ENCODE measurements at places on chromosomes 12 and 14.
A peak's percentile ranks its signal among the peaks of the same experiment; 100 is the strongest.

DNA sequence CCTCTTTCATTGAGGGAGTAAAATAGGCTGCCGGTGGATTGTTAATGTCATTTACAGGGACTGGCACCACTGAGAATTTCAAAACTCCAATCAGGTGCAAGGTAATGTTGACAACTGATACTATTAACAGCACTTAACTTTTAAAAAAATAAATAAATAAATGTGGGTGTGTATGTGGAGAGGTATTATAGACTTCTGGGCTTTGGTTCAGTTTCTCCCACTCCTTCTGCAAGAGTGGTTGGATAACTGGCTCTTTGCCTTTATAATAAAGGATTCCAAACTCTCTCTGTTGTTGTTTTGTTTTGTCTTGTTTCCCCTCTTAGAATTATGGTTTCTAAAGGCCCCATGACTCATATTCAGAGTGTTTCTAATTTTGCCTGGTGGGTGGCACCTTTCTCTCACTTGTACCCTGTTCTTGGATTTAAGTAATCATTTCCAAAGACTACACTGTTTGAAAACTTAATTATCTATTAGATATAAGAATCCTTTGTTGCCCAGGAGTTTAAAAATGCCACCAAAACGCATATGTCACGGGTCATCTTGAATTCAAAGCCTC lies 151.6 kb upstream of the ARID2 start:
- no peak overlapping the region for H3K27ac ChIP-seq
- no peak overlapping the region for H3K4me3 ChIP-seq
- no peaks in the 10 kb centered on the region for H3K27me3 ChIP-seq
- no peaks in the 10 kb centered on the region for H3K4me1 ChIP-seq

GRCh38 chr12:97595936-97596335 lies 133.3 kb downstream of the RMST start:
- H3K4me1 ChIP-seq: no peaks in the 10 kb centered on the region
- H3K27ac ChIP-seq: no peak overlapping the region
- DNase-seq: no peak
- H3K4me3 ChIP-seq: no peak overlapping the region

DNA sequence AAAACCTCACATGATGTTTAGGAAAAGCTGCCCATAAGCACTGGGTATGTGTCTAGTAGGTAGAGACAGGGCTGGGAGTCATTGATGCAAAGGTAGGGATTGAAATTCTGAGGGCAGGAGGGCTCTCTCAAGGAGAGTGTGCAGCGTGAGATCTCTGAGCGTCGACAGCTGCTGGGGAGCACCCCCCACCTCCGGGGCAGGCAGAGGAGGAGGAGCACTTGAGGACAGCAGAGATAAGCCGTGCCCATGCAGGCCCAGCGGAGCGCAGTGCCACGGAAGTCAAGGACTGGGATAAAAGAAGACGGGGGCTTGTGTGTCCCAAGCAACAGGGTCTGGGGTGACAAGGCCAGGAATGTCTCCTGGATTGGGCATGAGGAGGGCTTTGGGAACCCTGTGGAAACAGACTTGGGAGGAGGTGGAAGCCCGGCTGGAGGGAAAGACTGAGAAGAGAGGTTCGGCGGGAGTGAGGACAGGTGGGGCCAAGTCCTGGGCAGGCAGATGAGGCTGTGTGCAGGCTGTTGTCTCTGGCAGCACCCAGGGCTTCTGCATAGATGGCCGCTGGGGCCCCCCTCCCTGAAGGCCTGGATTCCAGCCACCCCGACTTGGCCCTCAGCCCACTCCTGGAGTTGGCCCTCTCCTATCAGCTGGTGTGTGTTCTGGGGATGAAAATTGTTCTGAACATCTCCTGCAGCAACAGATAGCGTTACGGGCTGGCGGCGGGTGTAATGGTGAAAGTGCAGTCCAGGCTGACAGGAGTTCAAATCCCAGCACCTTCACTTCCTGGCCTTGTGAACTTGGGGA lies 1.9 kb downstream of the CACNA2D4 start:
- H3K4me1 ChIP-seq: no peaks in the 10 kb centered on the region
- H3K36me3 ChIP-seq: no peaks in the 10 kb centered on the region
- no peaks in the 10 kb centered on the region for H3K27me3 ChIP-seq

DNA sequence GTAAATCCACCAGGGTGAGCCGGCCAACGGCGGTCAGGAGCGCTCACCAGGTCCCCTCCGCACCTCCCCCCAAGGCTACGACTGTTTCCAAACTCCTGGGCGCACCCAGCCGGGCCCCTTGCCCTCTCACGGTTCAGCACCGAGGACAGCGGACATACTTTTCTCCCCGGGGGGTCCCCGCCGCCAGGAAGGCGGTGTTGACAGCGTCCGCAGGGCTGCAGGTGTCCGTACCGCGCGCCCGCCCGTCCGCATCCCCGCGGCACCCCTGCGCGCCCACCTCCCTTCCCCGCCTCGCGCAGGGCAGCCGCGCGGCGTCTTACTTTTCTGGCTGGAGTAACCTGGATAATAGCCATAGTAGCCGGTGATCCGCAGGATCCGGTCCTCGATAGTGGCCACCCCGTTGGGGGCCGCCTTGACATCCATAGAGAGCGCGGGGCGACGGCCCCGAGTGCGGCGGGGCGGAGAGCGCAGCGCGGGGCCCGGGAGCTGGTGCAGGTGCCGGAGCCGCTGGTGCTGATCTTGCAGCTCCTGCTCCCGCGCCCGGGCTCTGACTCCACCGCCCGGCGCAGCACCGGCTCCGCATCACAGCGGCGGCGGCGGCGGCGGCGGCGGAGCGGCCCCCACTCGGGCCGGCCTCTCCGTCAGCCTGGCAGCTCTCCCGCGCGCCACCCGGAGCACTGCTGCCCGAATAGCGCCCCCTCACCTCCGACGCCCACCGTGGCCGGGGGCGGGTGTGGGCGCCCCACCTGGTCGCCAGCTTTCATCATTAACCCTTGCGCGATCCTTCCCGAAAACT lies at the start of gene SLC35F4:
Gene SLC35F4, minus strand, starts transcription at position 690 of the 796 bp plus-strand sequence.
- H3K36me3 ChIP-seq: no peaks in the 10 kb centered on the region
- H3K4me1 ChIP-seq: no peaks in the 10 kb centered on the region
- H3K4me3 ChIP-seq: no peak within 1 kb of the TSS
- peak; percentile 22 for DNase-seq

DNA sequence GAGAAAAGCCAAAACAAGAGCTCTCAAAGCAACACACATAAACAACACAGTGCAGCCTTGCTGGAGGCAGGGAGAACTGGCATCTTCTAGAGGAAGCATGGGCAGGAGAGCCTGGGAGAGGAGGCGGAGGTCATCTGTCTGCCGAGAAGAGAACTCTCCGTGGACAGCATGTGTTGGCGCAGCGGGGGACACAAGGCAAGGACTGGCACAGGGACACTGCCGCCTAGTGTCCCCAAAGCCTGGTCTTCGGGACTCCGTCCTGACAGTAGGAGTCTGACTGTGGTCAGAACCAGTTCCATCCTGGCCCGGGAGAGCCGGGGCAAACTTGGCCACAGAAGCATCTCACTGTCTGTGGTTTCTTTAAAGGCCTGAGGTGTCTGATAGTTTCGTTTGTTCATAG lies 47.3 kb downstream of the KCNA1 start:
- H3K27ac ChIP-seq: peak overlapping the region; percentile 86
- peaks cover 3% of the 10 kb centered on the region for H3K27me3 ChIP-seq
- H3K4me3 ChIP-seq: no peak overlapping the region
- H3K36me3 ChIP-seq: no peaks in the 10 kb centered on the region
- peaks cover 18% of the 10 kb centered on the region for H3K4me1 ChIP-seq
- no peak for DNase-seq

DNA sequence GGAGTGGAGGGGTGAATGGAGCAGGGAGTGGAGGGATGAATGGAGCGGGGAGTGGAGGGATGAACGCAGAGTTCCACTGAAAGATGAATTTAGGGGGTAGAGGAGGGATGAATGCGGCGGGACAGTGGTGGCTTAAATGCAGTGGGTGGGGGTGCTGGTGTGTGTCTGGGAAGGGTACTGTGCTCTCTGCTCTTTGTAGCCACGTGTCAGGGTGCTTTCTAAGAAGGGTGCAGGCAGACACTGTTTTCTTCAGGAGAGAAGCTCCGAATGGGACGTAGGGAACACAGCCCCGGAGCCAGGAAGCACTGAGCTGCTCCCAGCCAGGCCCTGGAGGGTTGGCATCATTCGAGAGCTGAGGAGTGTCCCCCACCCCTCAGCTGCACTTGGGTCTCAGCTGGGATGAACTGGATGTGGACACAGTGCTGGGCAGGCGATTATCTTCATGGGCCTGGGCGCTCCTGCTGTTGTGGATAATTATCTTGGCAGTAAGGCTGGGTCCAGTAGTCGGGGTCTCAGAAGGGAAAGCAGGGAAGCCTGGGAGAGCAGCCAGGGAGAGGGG lies 9.5 kb upstream of the CEP170B start:
- no peak overlapping the region for H3K27ac ChIP-seq
- no peak overlapping the region for H3K4me3 ChIP-seq
- H3K27me3 ChIP-seq: peaks cover 25% of the 10 kb centered on the region
- no peaks in the 10 kb centered on the region for H3K4me1 ChIP-seq

- no peak for DNase-seq
- H3K36me3 ChIP-seq: no peaks in the 10 kb centered on the region
- no peaks in the 10 kb centered on the region for H3K4me1 ChIP-seq
These were observed 417.1 kb downstream of the AEBP2 start for GRCh38 chr12:19856389-19856788.

DNA sequence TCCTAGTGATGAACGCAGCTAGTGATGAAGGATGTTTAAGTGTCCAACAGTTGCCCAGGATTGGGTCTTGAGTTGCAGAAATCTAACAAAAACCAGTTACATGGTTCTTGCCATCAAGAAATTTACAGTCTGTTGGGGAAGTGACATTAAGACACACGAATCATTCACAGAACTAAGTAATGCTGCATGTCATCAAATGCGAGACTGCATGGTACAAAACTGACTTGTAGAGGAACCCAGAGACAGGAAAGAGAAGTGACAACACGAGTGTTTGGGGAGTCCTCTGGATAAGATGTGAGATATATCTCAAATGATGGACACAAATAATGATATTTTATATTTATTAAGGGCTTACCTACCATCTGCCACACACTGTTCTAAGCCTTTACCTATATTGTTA lies 6.1 kb upstream of the SYNE3 start:
- peaks cover 54% of the 10 kb centered on the region for H3K4me1 ChIP-seq
- no peak for DNase-seq
- no peak overlapping the region for H3K27ac ChIP-seq
- H3K36me3 ChIP-seq: no peaks in the 10 kb centered on the region

DNA sequence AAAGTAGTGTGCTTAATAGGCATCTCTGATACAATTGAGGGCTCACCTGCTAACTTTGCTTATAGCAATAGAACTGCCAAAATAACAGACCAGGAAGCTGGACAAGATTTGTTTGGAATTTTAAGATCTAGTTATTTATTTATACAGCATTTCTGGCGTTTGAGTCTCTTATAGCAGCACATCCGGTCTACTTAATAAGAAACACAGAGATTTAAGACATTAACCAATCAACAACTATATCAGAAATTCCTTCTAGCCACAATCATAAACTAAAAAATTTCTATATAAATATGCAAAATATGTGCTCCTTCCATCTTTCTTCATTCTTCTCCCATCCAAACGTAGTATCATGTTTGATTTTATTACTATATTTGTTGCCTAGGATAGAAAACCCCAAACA lies 2.6 kb downstream of the RTN1 start:
- H3K4me3 ChIP-seq: no peak overlapping the region
- DNase-seq: no peak
- H3K36me3 ChIP-seq: no peaks in the 10 kb centered on the region
- no peak overlapping the region for H3K27ac ChIP-seq
- H3K4me1 ChIP-seq: no peaks in the 10 kb centered on the region

DNA sequence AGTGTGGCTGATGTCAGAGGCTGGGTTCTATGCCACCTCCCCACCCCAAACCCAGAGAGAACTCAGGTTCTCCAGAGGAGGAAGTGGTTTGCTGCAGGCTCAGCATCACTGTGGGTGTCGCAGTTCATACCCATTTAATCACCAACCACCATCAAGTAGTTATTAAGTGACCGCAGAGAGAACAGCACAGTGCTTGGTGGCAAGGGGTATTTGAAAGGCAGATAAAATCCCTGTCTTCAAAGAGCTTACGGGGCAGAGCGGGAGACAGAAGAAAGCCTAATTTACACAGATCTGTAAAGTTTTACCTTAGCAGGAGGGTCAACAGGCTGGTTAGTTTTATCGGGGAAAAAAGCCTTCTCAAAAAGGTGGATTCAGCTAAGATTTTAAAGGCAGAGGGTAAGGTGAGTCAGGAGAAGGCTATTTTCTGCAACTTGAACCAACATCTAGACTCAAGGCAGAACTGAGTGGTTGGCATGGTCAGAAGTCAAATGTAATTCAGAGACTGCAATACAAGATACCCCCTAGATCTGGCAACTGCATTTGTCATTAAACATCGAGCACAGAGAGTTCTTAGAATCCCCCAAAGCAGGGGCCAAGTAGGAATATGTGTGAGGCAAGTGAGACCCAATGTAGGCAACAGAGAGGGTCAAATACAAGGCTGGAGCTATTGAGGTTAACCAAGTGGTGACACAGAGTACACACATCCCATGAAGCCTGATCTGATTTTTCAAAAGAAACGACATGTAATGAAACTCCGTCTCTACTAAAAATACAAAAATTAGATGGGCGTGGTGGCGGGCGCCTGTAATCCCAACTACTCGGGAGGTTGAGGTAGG lies 13.2 kb downstream of the PXN start:
- peaks cover 45% of the 10 kb centered on the region for H3K4me1 ChIP-seq
- no peaks in the 10 kb centered on the region for H3K27me3 ChIP-seq
- H3K36me3 ChIP-seq: peaks cover 33% of the 10 kb centered on the region
- DNase-seq: no peak
- H3K27ac ChIP-seq: 0 out of 2 replicates have a peak overlapping the region, but pooled peaks have one; percentile 2
- no peak overlapping the region for H3K4me3 ChIP-seq

- H3K4me3 ChIP-seq: no peak overlapping the region
- H3K4me1 ChIP-seq: no peaks in the 10 kb centered on the region
- no peak overlapping the region for H3K27ac ChIP-seq
These were observed 3.6 kb downstream of the KRT83 start for GRCh38 chr12:52317468-52318052.

- no peaks in the 10 kb centered on the region for H3K4me1 ChIP-seq
- no peak overlapping the region for H3K4me3 ChIP-seq
- DNase-seq: no peak
- no peaks in the 10 kb centered on the region for H3K36me3 ChIP-seq
- peak overlapping the region; percentile 79 for H3K27ac ChIP-seq
These were observed 102.7 kb downstream of the TMEM30B start for GRCh38 chr14:61178226-61179060.

DNA sequence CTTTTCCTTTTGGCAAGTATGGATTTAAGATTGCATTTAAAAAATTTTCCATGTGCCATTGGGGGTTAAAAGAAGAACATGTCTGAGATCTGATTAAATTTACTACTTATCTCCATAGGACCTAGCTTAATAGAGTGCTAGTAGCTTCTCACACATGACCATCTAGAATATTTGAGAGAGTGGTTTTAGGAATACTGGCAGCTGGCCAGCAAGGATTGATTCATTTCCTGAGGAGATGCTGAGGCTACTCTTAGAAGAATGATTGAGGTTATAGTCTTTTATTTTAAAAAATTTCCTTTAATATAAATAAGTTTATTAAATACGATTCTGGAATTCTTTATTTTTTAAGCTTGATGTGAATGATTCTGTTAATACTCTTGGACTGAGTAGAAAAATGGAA lies 56.2 kb downstream of the MIPOL1 start:
- H3K27me3 ChIP-seq: no peaks in the 10 kb centered on the region
- no peak overlapping the region for H3K4me3 ChIP-seq
- H3K36me3 ChIP-seq: no peaks in the 10 kb centered on the region
- H3K4me1 ChIP-seq: no peaks in the 10 kb centered on the region
- H3K27ac ChIP-seq: no peak overlapping the region

- no peak overlapping the region for H3K4me3 ChIP-seq
These were observed 251.9 kb upstream of the ATXN7L3B start for GRCh38 chr12:74285773-74286172.
